ENCODE measurements at places on chromosomes 4 and X. TPM values are rescaled to one million over a fixed set of nuclear protein-coding genes. Genes with fewer than 3 reads are reported as not detected.

- no peak overlapping the region for H3K27ac ChIP-seq
- H3K4me1 ChIP-seq = no peaks in the 10 kb centered on the region
- H3K27me3 ChIP-seq = peaks cover 2% of the 10 kb centered on the region
- no peak overlapping the region for H3K4me3 ChIP-seq
- H3K36me3 ChIP-seq = no peaks in the 10 kb centered on the region
Measured at GRCh38 chr4:141019768-141020167, 113.5 kb downstream of the RNF150 start.

- peaks cover 5% of the 10 kb centered on the region for H3K27me3 ChIP-seq
- H3K4me1 ChIP-seq = no peaks in the 10 kb centered on the region
- H3K4me3 ChIP-seq = no peak overlapping the region
- H3K27ac ChIP-seq = no peak overlapping the region
- DNase-seq = peak; percentile 22
Measured at GRCh38 chr4:71229477-71230270, 109.1 kb upstream of the SLC4A4 start.

DNA sequence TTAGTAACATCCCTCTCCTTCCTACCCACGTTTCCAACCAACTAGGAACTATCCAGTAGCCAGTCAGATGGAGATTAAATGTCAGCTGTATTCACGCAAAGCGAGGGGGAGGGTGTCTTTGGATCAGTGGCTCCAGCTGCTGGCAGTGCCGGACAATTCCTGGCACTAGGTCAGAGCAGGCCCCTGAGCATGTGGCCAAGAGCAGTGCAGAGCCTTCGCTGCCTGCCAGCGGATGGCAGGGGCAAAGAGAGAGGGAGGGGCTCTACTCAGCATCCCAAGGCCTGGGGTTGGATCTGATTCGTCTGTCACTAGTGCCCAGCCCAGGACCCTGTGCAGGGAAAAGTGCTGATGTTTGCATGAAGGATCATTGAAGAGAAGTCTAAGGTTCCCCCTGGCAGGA lies 28.7 kb upstream of the JAKMIP1 start:
- no peak for DNase-seq
- peaks cover 12% of the 10 kb centered on the region for H3K27me3 ChIP-seq
- H3K36me3 ChIP-seq = no peaks in the 10 kb centered on the region
- H3K4me1 ChIP-seq = no peaks in the 10 kb centered on the region
- H3K27ac ChIP-seq = no peak overlapping the region

- no peaks in the 10 kb centered on the region for H3K27me3 ChIP-seq
- no peak overlapping the region for H3K4me3 ChIP-seq
- no peaks in the 10 kb centered on the region for H3K4me1 ChIP-seq
- no peak for DNase-seq
- H3K27ac ChIP-seq = no peak overlapping the region
- peaks cover 8% of the 10 kb centered on the region for H3K36me3 ChIP-seq
Measured at GRCh38 chr4:150714462-150715438, 132.8 kb downstream of the MAB21L2 start.

GRID2 gene
- not detected for total RNA-seq

MYOZ2 gene
- total RNA-seq = not detected

UGT2B10 gene
- total RNA-seq = not detected

All from activated CD4-positive, alpha-beta T cell treated with anti-CD3 and anti-CD28 coated beads for 36 hours (primary cell).